Lung (tissue), 17 donors: ENCODE measurements at places on chromosomes 4 and X. TPM values are rescaled to one million over a fixed set of nuclear protein-coding genes. Genes with fewer than 3 reads are reported as not detected.

- DNase-seq: no peak
Measured at GRCh38 chr4:155535802-155536454, 130.7 kb upstream of the GUCY1A1 start.

DNA sequence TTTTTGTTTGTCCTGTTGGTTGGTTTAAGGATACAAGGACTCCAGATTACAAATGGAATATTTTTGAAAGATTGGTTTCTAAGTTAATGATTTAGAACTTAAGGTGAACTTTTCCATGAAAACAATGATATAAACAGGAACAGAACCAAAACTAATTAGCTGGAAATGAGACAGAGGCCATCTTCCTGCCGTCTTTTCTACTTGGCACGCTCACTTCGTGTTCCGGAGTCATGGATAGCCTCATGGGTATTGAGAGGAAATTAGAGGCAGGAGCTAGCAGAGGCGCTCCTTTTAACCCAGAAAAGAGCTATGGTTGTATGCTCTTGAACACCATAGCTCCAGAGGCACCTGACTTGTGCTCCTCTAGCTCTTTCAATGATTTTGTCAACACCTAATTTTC lies 2.4 kb downstream of the FAM241A start:
- DNase-seq: no peak

DNA sequence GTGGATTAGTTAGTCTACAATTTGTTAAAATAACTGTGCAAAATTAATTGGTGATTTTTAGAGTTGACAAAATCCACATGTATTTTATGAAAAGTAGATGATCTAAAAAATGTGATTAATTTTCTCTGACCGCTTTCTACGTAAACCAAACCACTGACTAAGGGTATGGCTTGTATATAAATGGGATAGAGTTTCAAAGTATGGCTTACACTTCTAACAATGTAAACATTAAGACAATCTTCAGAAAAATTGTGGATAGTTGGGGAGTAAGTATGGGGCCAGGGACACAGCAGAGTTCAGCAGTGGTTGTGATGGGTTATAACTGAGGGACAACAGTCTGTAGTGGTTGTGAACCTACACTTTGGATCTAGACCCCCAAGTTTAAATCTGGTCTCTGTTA lies 39.8 kb downstream of the GABRA4 start:
- no peak for DNase-seq

Gene UGT2A1
- not detected for total RNA-seq

Gene SSX4
- not detected for total RNA-seq
